Stimulated activated naive CD8-positive, alpha-beta T cell treated with anti-CD3 and anti-CD28 coated beads, Interleukin-15, Interleukin-2, amounts not matched to agents 100 U/mL and 50 U/mL, for 24 hours (primary cell): ENCODE measurements at places on chromosomes 11 and 22.

- no peak for DNase-seq
These were observed 681.2 kb downstream of the NELL1 start for GRCh38 chr11:21350613-21351012.

DNA sequence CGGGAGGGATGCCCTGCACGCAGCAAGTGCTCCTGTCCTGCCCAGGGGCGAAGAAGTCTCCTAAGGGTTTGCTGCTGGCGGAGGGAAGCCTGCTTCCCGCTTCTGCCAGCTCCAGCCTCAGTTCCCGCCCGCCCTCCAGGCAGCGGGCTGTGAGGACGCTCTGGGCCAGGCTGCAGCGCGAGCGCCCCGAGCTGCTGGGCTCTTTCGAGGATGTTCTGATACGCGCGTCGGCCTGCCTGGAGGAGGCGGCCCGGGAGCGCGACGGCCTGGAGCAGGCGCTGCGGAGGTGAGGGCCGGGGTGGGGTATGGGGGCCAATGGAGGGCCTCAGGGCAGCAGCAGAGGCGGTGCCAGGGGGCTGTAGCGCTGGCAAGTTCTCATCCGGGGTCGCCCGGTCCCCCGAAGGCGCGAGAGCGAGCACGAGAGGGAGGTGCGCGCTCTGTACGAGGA lies 2.2 kb downstream of the CRACR2B start:
- no peak for DNase-seq

- peak; percentile 82 for DNase-seq
These were observed 2.2 kb downstream of the FXYD2 start for GRCh38 chr11:117822074-117823033.

DNA sequence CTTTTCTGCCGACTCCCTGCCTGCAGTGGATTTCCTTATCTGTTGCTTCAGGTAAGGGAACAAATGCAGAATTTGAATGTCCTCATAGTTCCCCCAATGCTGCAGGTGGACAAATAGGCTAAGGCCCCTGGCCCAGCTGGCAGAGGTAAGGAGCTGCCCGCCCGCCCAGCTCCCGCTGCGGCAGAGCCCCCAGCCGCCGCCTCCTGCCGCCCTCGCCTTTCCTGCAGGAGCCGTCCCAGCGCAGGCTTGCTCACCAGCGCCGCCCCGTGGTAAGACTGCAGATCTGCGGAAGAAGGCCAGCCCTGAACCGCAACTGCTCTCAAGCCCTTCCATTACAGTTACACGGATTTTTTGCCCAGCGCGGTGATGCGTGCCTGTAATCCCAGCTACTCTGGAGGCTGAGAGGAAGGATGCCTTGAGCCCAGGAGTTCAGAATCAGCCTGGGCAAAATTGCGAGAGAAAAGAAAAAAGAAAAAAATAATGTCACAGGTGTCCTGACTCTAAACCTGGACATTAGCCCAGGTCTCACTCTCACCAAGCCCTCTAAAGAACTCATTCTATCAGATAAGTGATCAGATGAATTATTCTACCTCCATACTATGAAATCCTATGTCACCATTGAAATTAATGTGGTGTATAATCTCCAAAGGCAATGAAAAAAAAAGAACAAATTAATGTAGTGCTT lies 51.2 kb upstream of the EMID1 start:
- DNase-seq: peak; percentile 84

DNA sequence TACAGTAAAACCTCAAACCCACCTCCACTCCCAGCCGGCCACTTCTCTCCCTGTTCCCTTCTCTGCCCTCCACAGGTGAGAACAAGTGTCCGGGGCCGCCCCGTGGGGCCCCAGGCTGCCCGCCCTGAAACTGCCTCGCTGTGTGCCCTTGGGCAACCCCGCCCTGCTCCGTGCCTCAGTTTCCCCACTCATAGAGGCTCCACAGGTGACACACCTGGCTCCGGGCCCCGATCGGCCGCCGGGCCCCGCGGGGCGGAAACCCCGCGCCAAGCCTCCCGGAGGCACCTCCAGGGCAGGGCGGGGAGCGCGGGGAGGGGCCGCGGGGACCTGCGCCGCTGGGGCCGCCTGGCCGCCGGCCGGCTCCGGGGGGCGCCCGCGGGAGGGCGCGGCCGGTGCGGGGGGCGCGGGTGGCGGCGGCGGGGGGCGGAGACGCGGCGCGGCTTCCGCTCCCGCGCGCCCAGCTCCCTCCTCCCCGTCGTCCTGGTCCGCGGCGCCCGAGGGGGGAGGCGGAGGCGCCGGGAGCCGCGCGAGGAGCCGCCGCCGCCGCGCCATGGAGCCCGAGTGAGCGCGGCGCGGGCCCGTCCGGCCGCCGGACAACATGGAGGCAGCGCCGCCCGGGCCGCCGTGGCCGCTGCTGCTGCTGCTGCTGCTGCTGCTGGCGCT lies at the start of gene LRP5:
TSS of gene LRP5 (plus strand) at position 475 of the 663 bp plus-strand sequence. CDS start at position 599, 124 bp downstream.
- peak; percentile 48 for DNase-seq

DNA sequence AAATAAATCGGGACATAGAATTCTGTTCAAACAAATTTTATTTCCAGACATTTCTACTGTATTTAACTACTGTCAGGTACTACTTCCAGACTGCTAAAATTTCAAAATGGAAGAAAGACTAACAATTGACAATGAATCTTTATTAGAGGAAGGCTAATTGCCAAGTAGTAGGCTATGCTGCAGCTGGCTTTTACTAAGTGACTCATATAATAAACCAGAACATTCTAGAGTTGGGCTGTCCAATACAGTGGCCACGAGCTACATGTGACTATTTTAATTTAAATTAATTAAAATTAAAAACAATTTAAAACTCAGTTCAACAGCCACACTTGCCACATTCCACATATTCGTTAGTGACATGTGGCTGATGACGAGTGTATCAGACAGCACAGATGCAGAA lies 27.6 kb downstream of the CHKA start:
- no peak for DNase-seq

DNA sequence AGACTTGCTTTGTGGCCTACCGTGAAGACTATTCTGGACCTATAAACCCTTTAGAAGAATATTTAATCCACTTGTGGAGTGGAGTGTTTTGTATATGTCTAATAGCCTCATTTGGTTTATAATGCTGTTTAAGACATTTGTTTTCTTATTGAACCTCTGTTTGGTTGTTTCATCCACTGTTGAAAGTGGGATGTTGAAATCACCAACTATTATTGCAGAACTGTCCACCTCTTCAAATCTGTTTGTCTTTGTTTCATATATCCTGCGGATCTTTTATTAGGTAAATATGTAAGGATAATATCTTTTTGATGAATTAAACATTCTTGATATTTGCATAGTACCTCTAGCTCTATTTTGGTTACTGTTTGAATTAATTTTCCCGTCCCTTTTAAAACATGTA lies 49.1 kb downstream of the XKR3 start:
- no peak for DNase-seq

DNA sequence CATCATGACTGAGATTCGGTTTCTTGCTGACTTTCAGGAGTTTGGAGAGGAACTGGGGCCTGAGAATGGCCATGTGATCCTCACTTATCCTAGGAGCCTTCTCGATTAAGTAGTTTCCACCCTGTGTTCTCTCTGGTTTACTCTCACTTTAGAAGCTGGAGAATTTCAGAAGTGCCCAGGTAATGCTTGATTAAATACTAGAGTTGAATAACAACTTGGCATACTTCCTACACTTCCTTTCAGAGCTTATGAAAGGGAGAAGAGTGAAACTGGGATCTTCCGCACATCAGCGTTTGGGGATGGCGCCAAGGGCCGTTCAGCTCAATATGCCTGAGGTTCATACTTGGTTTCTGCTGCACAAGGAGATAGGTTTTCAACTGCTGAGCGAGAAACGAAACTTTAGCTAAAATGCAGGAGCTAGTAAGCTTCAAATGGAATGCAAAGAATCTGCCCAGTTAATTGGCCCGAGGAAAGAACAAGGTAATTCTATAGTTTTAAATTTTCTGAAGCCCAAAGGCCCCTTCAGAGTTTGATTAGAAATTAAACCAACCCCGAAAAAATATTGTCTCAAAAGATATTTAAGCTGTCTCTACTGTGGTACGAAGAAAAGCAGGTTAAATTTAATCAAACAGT lies 823 bp upstream of the MUC15 start:
- no peak for DNase-seq

DNA sequence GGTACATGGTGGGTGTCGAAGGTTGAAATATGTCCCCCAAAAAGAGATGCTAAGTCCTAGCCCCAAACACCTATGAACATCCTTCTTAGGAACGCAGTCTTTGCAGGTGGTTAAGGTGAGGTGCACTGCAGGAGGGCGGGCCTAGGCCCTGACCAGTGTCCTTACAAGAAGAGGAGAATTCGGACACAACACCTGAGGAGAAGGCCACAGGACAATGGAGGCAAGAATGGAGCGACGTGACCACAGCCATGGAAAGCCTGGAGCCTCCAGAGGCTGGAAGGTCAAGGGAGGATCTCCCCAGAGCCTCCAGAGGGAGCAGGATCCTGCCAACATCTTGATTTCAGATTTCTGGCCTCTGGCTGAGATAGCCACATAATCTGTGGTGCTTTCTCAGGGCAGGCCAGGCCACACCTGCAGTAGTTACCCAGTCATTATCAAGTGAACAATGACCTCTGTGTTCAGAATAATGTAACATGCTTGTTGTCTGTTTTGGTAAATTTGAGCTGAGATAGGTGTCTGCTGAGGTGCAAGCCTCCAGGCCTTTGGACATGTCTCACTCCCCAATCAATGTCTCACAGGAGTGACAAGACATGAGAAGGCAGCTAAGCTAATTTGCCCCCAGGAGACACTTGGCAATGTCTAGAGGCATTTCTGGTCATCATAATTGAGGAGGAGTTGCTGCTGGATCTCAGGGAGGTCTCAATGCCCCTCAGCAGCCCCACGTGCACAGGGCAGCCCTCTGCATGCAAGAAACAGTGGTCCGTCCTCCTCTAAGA lies 498.9 kb downstream of the BRD1 start:
- no peak for DNase-seq

- DNase-seq: no peak
These were observed 92.1 kb upstream of the BLID start for GRCh38 chr11:122207921-122208764.

DNA sequence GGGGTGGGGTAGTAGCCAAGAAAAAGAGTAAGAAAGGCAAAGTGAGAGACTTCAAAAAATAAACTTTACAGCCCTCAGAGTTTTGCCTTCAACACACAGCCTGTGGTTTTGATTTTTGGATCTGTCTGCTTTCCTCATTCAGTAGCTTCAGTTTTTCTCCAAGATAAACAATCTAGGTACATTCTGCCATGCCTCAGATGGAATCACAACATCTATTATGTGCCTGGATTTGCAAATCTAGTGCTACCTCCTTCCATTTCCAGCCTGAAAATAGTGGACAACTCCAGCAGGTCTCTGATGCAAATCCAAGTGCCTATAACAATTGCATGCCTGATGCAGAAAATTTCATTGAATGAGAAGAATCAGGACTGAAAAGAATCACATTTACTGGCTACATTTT lies 206.6 kb upstream of the GUCY1A2 start:
- no peak for DNase-seq

DNA sequence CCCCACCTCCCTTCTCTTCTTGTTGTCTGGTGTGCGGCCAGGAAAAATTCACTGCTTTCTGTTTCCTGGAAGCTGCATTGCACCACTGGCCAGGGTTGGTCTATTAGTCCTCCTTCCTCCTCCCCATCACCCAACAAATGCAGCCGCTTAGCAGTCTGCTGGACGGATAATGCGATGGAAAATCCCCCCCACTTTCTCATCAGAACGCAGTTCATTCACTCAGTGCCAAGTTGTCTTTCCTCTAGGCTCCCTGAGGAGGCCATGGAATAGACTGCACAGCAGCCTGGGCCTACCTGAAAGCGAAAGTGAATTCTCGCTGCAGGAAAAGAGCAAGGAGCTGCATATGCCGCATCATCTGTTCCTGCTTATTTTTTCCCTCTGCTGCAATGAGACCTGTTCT lies 513.6 kb downstream of the METTL15 start:
- DNase-seq: no peak

DNA sequence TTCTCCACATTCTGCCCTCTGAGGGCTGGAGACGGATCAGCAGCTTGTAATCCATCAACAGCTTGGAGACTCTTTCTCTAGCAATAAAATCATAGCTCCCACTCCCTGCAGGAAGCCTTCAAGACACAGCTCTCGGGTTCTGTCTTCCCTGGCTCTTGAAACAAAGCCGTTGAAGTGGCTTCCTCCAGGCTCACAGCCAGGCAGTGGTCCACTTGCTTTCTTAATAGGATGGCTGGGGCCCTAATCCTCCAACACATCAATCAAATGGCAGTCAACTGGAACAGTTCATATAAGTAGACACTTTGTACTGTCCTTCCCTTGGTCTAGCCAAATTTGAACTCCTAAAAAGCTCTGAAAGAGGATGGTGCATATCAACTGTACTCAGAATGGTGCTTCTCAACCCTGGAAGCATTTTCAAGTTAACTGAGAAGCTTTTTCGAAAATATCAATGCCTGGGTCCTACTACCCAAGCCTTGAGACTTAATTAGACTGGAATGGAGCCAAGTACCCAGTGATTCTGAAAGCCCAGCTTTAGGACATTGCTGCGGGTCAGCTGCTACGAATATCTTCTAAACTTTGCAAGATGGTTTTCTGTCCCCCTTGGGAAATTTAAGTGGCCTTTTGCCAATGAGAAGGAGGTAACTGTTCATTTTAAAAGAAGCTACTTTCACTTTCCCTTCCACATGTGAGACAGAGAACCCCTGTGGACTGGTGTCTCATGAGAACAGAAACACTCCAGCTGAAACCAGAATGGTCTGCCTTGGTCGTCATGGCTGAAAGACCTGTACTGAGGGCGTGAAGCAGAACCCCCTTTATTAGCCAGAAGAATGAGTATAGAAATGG lies 74.7 kb downstream of the SC5D start:
- no peak for DNase-seq

- DNase-seq: no peak
These were observed 26.2 kb upstream of the LIN7C start for GRCh38 chr11:27532652-27533325.

DNA sequence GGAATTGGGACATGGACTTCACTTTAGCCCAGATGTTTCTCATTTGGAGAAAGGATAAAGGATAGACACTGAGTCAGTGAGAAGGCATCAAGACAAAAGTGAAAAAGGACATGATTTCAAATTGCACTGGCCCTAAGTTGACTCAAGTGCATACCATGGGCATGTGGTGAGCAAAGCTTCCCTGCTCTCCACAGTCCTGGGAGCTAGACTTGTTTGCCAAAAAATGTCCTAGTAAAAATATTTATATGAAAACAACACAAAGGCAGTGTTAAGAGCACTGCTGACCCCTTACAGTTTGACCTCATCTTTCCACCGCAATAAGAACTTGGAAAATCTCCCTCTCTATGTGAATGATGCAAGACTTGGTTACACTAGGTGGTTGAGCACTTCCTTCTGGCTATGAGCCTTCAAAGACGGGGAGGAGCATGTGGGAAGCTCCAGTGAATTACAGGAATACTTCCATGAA lies 46.5 kb upstream of the FIBIN start:
- no peak for DNase-seq

DNA sequence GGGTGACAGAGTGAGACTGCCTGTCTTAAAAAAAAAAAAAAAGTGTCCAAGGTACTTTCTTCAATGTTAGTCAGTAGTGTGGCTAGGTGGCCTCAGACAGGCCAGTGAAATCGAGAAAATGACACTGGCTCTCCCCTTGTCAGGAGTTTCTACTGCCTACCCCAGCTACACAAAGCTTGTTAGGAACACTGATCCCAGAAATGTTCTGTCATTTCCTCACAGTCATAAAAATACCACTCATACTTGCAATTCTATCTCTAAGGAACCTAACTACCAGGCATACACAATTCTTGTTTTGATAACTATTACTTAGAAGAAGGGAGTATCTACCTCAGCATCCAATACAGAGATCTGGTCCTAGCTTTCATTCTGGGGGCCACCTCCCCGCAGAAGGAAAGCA lies 31.3 kb downstream of the ATP6V1E1 start:
- no peak for DNase-seq
